Activated naive CD8-positive, alpha-beta T cell treated with anti-CD3 and anti-CD28 coated beads, Interleukin-2, amount 10 ng/mL, durations not matched to agents 7 days and 5 days (primary cell): ENCODE measurements at places on chromosomes 5 and 9. TPM values are rescaled to one million over a fixed set of nuclear protein-coding genes. Genes with fewer than 3 reads are reported as not detected.
A peak's percentile ranks its signal among the peaks of the same experiment; 100 is the strongest.

Gene SNCAIP
- total RNA-seq, result not detected

DNA sequence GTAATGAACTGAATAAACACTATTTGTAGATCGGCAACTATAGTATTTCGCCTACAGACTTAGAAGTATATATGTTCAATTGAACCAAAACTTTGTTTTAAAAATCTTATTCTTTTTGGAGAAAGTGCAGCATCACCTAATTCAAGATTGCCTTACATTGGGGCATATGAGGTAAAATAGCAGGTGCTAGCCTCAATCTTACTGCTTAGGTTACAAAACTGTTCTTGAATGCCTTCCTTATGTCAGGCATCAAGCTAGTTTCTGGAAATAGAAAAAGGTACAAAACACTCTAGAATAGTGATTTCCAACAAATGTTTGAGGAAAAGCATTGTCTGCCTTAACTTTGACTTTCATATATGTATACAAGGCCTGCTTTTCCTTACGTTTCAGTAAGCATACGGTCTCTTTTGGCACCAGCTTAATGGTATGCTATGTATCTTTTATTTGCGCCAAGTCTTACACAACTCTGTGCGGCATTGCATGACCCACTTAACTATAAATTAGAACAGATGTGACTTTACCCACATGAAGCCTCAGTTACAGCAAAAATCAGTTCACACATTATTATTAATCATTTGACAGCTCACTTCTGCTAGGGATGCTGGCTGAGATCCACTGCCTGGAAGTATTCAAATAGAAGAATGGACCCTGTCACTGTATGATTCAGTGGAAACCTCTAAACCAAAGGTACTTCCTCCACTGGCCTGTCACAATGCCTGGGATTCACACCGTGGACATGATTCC lies 174.1 kb downstream of the PRELID2 start:
- no peak overlapping the region for H3K27ac ChIP-seq
- no peaks in the 10 kb centered on the region for H3K27me3 ChIP-seq
- H3K36me3 ChIP-seq, result no peaks in the 10 kb centered on the region
- H3K4me1 ChIP-seq, result no peaks in the 10 kb centered on the region

DNA sequence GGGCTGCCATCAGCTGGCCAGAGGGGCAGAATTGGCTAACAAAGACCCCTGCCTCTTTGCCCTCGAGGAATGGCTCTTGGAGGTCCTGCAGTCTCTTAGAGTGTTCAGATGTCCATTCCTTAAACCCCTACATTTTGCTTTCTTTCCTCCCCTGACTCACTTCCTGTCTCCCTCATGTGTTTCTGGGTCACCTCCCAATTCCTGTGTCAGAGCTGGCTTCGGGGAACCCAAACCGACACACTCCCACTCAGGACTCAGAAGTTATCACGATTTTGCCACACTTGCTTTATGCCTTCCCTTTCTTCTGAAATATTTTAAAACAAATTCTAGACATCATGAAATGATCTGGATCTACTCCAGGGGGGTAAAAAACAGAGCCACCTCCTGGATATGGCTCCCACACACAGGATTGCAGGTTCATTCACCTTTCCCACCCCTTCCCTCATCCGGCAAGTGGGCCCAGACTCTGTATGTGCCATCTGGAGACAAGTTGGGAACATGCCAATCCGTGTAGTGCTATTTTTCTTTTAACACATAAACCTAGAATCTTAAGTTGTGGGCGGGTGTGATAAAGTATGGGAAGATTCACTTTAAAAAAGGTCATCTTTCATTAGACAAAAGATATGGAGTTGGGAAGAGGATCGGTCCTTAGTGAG lies 145.7 kb downstream of the NXNL2 start:
- no peak overlapping the region for H3K27ac ChIP-seq
- H3K4me3 ChIP-seq, result no peak overlapping the region
- no peaks in the 10 kb centered on the region for H3K36me3 ChIP-seq
- H3K4me1 ChIP-seq, result no peaks in the 10 kb centered on the region
- no peak for DNase-seq
- H3K27me3 ChIP-seq, result peaks cover 3% of the 10 kb centered on the region

- H3K4me1 ChIP-seq, result no peaks in the 10 kb centered on the region
- H3K4me3 ChIP-seq, result no peak overlapping the region
- H3K36me3 ChIP-seq, result peaks cover 2% of the 10 kb centered on the region
- DNase-seq, result no peak
These were observed 156.0 kb upstream of the CDKN2B start for GRCh38 chr9:22165144-22165543.

DNA sequence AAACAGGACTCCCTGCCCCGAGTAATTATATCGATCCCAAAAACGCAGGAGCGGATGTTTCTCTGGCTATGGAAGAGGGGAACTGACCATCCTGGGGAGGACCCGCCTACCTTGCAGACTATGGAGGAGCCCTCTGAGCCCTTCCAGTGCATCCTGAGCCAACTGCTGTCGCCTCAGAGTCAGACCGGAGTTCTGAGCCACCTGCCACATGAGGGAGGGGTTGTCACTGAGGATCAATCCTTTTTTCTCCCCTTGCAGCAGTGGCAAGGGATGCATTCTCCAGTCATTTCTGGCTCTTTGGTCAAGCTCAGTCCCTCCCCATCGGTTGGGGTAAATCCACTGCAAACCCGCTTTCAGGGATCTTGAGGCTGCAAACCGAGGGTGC lies 709 bp downstream of the FANCG start:
- peak overlapping the region; percentile 99 for H3K27ac ChIP-seq
- peak overlapping the region; percentile 98 for H3K4me3 ChIP-seq
- H3K36me3 ChIP-seq, result peaks cover 20% of the 10 kb centered on the region
- H3K27me3 ChIP-seq, result no peaks in the 10 kb centered on the region
- peaks cover 22% of the 10 kb centered on the region for H3K4me1 ChIP-seq

Gene ATP10B
- not detected for total RNA-seq

GRCh38 chr9:30982301-30982700 lies 1402.1 kb upstream of the ACO1 start:
- no peak overlapping the region for H3K4me3 ChIP-seq
- no peaks in the 10 kb centered on the region for H3K36me3 ChIP-seq
- H3K4me1 ChIP-seq, result no peaks in the 10 kb centered on the region
- H3K27ac ChIP-seq, result no peak overlapping the region

GRCh38 chr9:114291064-114291474 lies 31.8 kb upstream of the ORM1 start:
- no peak overlapping the region for H3K27ac ChIP-seq
- DNase-seq, result peak; percentile 78
- H3K4me1 ChIP-seq, result peaks cover 2% of the 10 kb centered on the region
- H3K36me3 ChIP-seq, result peaks cover 3% of the 10 kb centered on the region

DNA sequence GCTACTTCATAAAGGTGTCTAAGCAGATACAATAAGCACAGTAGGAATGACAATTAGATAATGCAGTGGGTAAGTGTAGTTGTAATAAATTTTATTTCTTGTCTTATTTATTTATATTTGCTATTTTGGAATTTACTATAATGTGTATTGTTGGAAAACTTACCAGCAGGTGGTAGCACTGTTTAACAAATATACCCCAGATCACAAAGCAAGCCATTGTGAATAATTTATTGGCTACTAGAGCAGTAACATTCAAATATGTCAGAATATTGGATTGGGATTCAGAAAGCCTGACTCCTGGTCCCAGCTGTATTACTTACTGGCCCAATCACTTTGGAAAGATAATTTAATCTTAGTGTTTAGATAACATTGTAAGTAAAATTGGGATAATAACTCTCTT lies 78.0 kb downstream of the ISOC1 start:
- no peak for DNase-seq
- no peaks in the 10 kb centered on the region for H3K27me3 ChIP-seq
- H3K4me3 ChIP-seq, result no peak overlapping the region
- H3K4me1 ChIP-seq, result no peaks in the 10 kb centered on the region
- no peak overlapping the region for H3K27ac ChIP-seq

- H3K27me3 ChIP-seq, result no peaks in the 10 kb centered on the region
- H3K4me3 ChIP-seq, result no peak overlapping the region
These were observed 887.1 kb downstream of the MAT2B start for GRCh38 chr5:164392531-164392930.

Gene WDR38
- total RNA-seq, result not detected

Gene SV2C
- 0.03 TPM for total RNA-seq

Gene PLPP7
- 0.42 TPM for total RNA-seq

DNA sequence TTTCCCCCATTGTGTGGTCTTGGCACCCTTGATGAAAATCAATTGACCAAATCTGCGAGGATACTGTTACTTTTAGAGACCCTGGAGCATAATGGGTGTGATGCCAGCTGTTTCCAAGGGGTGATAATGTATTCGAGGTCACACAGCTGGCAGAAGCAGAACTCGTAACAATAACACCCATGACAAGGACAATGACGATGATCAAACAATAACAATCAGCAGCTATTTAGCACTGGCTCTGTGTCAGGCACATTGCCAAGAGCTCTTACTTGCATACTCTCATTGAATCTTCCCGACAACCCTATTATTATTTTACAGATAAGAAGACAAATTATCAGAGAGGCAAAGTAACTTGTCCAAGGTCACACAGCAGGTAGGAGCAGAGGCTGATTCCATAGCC lies 223.7 kb upstream of the MSX2 start:
- no peaks in the 10 kb centered on the region for H3K36me3 ChIP-seq

- no peaks in the 10 kb centered on the region for H3K27me3 ChIP-seq
- peaks cover 19% of the 10 kb centered on the region for H3K4me1 ChIP-seq
- no peak overlapping the region for H3K27ac ChIP-seq
- H3K36me3 ChIP-seq, result peaks cover 18% of the 10 kb centered on the region
These were observed 3.7 kb upstream of the ZNF510 start for GRCh38 chr9:96781552-96781951.

GRCh38 chr9:8234316-8234715 lies 434.7 kb upstream of the DMAC1 start:
- DNase-seq, result no peak
- H3K4me1 ChIP-seq, result no peaks in the 10 kb centered on the region
- H3K4me3 ChIP-seq, result no peak overlapping the region
- H3K27me3 ChIP-seq, result no peaks in the 10 kb centered on the region
- no peak overlapping the region for H3K27ac ChIP-seq

Gene BOD1
- total RNA-seq, result 23.1 TPM

DNA sequence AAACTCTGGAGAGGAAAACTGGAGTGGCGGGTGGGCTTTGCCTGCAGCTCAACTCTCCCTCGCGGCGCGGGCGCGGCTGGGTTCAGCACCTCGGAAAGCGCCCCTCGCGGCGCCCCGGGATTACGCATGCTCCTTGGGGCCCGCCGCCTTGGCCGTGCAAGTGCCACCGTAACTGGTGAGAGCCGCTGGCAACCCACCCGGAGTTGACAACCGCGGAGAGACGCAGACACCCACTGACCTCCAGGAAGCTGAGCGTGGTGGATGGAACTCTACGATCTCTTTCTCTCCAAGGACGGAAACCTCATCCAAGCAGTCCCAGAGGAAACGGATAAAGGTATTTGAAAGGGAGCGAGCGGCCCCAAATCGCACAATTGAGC lies 194 bp upstream of the RXFP3 start:
- H3K27ac ChIP-seq, result no peak overlapping the region
- H3K4me1 ChIP-seq, result peaks cover 4% of the 10 kb centered on the region
- H3K4me3 ChIP-seq, result no peak overlapping the region
- no peaks in the 10 kb centered on the region for H3K36me3 ChIP-seq
